Umbilical cord (tissue), 2 donors: ENCODE measurements at places on chromosomes 7 and 10.

DNA sequence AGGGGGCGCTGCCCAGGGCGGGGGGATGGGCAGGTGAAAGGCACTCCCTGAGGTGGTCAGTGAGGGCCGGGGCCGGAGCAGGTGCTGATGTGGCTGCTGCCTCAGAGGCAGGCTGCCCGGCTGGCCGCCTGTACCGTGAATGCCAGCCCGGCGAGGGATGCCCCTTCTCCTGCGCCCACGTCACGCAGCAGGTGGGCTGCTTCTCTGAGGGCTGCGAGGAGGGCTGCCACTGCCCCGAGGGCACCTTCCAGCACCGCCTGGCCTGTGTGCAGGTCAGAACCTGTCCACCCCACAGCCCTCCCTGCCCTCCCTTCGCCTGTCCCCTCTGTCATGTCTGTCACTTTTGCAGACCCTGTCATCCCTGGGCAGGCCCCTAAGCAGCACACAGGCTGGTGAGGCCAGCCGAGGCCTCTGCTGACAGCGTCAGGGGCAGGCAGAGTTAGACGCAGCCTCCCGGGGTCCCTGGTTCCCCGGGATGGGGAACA, 21.9 kb upstream of the ZNF862 start:
- DNase-seq: no peak

- DNase-seq: no peak
Observed at GRCh38 chr10:33353853-33354252, 19.4 kb upstream of the NRP1 start.

DNA sequence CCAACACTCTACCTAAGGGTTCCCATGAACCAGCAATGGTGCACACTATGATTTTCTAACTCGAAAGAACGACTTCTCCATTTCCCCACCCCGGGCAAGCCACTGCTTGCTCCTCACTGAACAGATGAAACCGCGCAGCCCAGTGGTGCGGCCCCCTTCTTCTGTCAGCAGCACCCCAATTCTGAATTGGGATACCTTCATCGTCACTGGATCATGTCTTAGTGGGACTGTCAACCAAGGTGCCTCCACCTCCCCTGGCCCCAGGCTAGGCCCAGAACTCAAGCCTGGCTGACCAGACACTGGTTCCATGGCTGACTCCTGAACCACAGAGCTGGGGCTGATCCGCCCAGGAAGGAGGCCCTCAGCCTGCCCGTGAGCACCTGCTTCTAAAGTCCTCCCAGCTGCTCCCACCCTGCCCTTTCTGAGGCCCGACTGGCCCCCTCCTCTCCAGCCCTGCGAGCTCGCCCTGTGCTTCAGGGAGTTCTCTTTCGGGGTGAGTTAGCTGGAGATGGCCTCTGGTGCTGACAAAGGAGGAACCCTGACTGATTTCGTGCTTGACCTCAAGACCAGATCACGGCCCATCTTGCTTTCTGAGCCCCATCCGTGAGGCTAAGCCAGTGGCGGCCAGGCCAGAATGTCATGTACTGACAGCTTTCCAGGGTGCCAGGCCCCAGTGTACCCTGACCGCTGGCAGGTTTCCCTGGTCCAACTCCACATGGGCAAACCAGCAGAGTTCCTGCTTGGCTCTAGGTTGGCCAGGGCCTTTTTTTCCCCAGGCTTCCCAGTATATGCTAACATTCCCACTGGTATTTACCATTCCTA, 44.5 kb downstream of the FAM53B start:
- DNase-seq: no peak

DNA sequence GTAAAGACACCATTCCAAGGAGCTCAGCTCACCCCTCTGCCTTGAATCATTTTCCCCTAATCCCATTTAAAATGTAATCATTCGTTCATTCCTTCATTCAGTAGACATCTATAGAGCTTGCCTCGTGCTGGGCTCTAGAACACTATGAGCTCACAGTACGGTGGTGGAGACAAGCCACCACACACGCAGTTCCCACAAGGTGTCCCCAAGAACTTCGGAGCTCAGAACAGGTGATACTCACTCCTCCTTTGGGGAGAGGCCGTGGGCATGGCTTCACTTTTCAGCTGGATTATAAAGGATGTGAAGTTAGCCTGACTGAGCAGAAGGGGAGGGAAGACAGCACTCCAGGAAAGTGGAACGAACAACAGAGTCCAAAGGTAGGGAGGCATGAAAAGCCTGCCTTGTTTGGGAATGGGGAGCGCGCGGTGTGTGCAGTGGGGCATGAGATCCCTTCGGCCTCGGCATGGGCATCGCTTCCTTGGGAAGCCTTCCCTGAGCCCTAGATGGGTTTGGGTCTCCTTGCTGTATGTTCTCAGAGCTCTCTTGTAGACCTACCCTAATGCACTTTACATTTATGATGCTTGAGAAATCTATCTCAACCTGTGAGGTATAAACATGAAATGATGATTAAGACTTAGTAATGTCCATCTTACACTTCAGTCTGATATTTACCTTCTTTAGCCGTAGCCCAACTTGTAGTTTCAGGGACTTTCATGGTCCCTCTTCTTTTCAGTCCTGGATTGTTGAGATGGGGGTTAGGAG, 809 bp upstream of the OGA start:
- DNase-seq: no peak

DNA sequence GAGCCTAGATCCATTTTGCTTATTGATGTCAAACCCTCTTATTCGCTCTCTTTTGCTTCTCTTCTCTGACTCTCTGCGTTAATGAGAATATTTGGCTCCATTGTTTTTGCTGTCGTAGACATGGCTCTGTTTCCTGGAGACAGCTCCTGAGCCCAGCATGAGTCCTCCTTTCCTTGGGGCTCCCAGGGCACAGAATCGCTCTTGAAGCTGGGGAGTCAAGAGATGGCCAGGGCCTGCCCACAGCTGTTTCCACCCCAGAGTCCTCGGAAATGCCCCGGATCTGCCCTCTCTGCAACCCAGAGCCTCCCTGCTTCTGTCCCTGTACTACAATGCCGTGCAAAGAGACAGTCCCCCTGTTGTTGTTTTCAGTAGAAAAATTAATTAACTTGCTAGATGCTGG, 566.7 kb upstream of the FOXK1 start:
- no peak for DNase-seq

DNA sequence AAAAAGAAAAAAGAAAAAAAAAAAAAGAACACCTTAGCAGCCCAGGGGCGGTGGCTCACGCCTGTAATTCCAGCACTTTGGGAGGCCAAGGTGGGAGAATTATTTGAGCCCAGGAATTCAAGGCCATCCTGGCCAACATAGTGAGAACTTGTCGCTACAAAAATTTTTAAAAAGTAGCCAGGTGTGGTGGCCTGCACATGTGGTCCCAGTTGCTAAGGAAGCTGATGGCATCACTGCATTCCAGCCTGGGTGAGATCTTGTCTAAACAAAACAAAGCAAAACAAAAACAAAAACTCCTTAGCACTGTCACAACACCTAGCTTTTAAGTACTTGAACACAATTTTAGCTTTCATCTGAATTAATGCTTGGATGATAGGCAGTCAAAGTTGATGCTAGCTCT, 86.3 kb upstream of the MKLN1 start:
- no peak for DNase-seq
